ENCODE measurements at places on chromosomes 13 and 19.

DNA sequence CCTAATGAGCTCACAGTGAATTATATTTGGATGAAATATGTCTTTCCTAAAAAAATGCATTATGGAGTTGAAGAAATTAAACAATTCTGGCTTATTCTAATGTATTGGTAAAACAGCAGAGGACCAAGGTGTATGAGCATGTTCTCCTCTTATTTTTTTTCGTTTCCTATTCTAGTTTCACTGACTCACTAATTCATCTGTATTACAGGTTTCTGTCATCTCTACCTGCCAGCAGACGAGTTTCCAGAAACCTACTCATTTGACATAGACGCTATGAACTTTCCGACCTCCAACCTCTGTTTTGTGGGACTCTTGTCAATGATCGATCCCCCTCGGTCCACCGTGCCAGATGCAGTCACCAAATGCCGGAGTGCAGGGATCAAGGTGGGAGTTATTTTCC is 20.3 kb downstream of the ATP12A start:
- no peak for DNase-seq

GRCh38 chr13:44660050-44660449 is 83.9 kb upstream of the TSC22D1 start:
- DNase-seq, result no peak

GRCh38 chr13:106533943-106534638 is 1.4 kb downstream of the EFNB2 start:
- no peak for DNase-seq

GRCh38 chr13:23889615-23890607 is 711 bp upstream of the MIPEP start:
- no peak for DNase-seq

DNA sequence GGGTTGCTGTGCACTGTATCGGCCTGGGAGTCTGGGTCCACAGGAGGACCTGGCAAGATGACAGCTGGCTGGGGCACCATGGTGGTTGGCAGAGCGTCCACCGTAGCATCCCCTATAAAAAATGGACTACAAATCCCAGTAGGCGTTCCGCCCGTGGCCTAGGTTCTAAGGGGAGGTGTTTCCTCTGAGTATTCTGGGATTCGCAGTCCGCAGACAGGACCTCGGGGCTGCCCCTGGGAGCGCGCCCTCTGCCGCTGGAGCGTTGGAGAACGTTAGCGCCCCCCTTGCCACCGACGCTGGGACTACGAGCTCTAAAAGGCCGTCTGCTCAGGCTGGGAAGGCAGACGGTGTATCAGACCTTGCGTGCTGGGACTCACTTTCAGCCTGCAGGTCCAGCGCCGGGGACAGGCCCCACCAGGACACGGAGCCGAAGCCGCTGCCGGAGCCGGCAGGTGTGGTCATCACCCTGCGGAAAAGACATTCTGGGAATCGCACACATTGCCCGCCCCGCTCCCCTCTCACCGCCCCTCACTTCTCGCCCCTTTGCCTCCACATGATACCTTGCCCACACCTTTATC is 372 bp downstream of the DNAAF3 start:
- DNase-seq, result no peak

- no peak for DNase-seq
These were observed 1.8 kb upstream of the PLIN5 start for GRCh38 chr19:4536798-4537197.

GRCh38 chr19:9906475-9907087 is 29.7 kb downstream of the OLFM2 start:
- DNase-seq, result no peak

DNA sequence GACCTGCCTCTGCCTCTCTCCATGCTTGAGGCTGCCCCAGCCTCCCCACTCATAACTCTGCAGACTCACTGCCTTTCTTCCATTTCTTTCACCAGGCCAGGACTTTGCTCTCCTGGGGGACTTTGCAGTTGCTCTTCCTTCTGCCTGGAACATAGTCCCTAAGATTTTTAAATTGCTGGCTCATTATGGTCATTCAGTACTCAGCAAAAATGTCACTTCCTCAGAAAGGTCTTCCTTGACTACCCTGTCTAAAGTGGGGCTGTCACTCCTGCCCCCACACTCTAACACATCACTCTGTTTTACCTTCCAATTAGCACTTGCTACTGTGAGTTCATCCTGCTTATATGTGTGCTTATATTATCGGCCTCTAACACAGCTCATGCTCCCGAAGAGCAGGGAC is 618.2 kb downstream of the UQCRFS1 start:
- DNase-seq, result no peak

GRCh38 chr13:36356058-36356457 is 9.9 kb upstream of the SPART start:
- no peak for DNase-seq

- DNase-seq, result no peak
These were observed 12.3 kb downstream of the HPN start for GRCh38 chr19:35053667-35054293.

GRCh38 chr13:74251778-74252519 is 117.7 kb upstream of the KLF12 start:
- DNase-seq, result no peak

GRCh38 chr13:108769213-108770070 is 140.0 kb downstream of the MYO16 start:
- no peak for DNase-seq

Data from iPS DF 6.9 (cell line).